ENCODE measurements at places on chromosomes 3 and 15. TPM values are rescaled to one million over a fixed set of nuclear protein-coding genes. Genes with fewer than 3 reads are reported as not detected.

COLQ gene
- 0.44 TPM for total RNA-seq

BCL2A1 gene
- not detected for total RNA-seq

ERC2 gene
- 1.5 TPM for total RNA-seq

GOLGA8R gene
- total RNA-seq, result 0.22 TPM

SCN11A gene
- total RNA-seq, result under 0.01 TPM

GOLGA6D gene
- total RNA-seq, result not detected

PRTG gene
- 0.40 TPM for total RNA-seq

EPHA3 gene
- total RNA-seq, result not detected

KBTBD12 gene
- total RNA-seq, result not detected

AGTR1 gene
- not detected for total RNA-seq

SMAD6 gene
- total RNA-seq, result 5.2 TPM

BMF gene
- total RNA-seq, result 2.0 TPM

ZNF660 gene
- 0.22 TPM for total RNA-seq

GPD1L gene
- total RNA-seq, result 8.9 TPM

BLM gene
- total RNA-seq, result 1.6 TPM

CCK gene
- total RNA-seq, result not detected

PARP3 gene
- 7.4 TPM for total RNA-seq

MAP6D1 gene
- total RNA-seq, result 1.7 TPM

FLNB gene
- total RNA-seq, result 305 TPM

NAALADL2 gene
- 0.20 TPM for total RNA-seq

MCF2L2 gene
- 0.22 TPM for total RNA-seq

SNX4 gene
- 36.1 TPM for total RNA-seq

LOXL1 gene
- 1.1 TPM for total RNA-seq

SEMA6D gene
- 0.44 TPM for total RNA-seq

SPATA12 gene
- total RNA-seq, result not detected

PTPRG gene
- 5.8 TPM for total RNA-seq

C3orf70 gene
- total RNA-seq, result 0.65 TPM

MME gene
- 4.4 TPM for total RNA-seq

ZNF619 gene
- total RNA-seq, result 5.8 TPM

PTPN23 gene
- 10.5 TPM for total RNA-seq

SSUH2 gene
- not detected for total RNA-seq

SPATA16 gene
- total RNA-seq, result not detected

FAM107A gene
- total RNA-seq, result 0.20 TPM

GALNT15 gene
- total RNA-seq, result 27.0 TPM

IMPG2 gene
- total RNA-seq, result 0.99 TPM

Data from lung microvascular endothelial cell (primary cell).